ENCODE measurements at places on chromosomes 1 and 21.

DNA sequence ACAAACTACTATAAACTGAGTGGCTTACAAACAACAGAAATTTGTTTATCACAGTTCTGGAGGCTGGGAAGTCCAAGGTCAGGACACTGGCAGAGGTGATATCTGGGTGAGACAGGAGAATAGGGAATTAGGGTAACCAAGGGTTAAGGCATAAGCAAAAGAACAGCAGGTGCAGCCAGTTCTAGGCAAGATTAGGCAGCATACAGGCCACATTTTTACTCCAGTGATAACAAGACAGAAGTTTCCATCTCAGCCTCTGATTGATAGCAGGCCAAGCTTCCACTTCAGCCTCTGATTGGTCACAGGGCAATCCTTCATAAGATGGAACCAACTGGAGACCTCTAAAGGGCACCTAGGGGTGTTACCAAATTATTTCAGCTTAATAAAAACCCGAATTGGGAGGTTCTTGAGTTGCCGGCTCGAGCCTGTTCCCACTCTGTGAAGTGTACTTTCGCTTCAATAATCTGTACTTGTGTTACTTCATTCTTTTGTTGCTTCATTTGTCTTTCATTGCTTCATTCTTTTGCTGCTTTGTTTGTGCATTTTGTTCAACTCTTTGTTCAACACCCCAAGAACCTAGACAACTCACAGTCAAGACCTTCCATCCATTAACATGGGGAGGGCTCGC is 185.6 kb downstream of the TOMM20 start:
- DNase-seq: no peak

GRCh38 chr1:192010406-192010805 is 147.9 kb upstream of the RGS18 start:
- no peak for DNase-seq

GRCh38 chr1:4794020-4794780 is 139.8 kb downstream of the AJAP1 start:
- no peak for DNase-seq

DNA sequence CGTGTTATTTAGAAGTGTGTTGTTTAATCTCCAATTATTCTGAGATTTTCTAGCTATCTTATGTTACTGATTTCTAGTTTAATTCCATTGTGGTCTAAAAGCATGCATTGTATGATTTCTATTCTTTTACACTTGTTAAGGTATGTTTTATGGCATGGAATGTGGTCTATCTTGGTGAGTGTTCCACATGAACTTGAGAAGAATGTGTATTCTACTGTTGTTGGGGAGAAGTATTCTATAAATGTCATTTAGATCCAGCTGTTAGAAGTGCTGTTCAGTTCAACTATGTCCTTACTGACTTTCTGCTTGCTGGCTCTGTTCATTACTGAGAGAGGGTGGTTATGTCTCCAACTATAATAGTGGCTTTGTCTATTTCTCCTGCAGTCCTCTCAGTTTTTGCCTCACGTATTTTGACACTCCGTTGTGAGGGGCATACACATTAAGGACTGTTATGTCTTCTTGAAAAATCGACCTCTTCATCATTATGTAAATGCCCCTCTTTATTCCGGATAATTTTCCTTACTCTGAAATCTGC is 12.0 kb upstream of the PLA2G5 start:
- DNase-seq: no peak

DNA sequence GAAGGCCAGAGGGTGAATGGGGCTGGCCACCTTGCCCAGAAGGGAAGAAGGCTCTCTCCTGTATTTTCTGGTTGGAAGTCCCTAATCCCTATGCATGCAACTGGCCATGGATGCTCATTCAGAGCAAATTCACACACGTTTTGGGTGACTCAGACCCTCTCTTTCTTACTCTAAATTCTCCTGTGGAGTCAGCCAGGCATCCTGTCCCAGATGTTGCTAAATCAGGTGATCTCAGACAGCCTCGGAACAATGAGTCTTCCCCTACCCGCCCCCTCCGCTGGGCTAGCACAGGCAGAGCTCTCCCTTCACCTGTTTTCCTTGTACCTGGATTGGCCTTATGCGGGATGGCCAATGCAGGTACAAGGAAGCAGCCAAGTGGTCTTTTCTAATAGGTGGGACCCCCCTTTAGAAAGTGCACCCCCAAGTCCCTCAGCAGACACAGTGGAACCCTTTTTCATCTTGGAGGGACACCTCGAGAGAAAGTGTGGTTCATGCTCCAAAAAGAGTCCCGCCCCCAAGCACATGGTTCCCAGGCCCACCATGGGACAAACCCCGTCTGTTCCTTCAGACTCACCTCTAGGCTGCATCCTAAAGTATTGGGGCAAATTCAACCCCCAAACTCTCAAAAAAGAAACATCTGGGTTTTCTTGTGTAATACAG is 8.6 kb downstream of the S100A6 start:
- no peak for DNase-seq

DNA sequence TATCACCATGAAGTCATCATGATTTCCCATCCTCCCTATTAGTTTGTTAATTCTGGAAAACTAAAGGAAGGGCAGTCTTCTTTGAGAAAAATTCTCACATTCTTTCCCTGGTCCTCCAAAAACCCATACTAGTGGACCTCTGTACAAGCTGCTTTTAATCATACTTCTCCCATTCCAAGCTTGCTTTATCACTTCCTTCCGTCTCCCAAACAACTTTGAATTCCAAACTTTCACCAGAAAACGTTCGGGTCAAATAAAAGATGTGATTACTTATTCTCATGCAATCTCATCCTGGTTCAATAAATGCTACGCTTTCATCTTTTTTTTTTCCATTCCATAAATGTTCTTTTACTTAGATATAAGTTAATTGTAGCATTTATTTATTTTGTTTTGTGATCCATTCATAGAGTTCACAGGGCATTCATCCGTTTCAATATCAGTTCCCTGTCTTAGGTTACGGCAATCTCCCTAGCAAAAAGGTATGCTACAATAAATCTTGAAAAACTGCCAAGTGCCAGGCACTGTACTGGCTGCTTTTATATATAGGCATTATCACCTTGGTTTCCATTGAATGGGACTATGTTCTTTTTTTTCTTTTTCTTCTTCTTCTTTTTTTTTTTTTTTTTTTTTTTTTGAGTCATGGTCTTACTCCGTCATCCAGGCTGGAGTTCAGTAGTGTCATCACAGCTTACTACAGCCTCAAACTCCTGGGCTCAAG is 100.2 kb upstream of the GREM2 start:
- no peak for DNase-seq

- no peak for DNase-seq
These were observed 255.3 kb downstream of the FOXD2 start for GRCh38 chr1:47693115-47693514.

Measured in stimulated activated CD4-positive, alpha-beta T cell treated with anti-CD3 and anti-CD28 coated beads, Interleukin-1b, Interleukin-23, amount 100 ng/mL, for 24 hours (primary cell).